ENCODE measurements at places on chromosomes 6 and 20.

DNA sequence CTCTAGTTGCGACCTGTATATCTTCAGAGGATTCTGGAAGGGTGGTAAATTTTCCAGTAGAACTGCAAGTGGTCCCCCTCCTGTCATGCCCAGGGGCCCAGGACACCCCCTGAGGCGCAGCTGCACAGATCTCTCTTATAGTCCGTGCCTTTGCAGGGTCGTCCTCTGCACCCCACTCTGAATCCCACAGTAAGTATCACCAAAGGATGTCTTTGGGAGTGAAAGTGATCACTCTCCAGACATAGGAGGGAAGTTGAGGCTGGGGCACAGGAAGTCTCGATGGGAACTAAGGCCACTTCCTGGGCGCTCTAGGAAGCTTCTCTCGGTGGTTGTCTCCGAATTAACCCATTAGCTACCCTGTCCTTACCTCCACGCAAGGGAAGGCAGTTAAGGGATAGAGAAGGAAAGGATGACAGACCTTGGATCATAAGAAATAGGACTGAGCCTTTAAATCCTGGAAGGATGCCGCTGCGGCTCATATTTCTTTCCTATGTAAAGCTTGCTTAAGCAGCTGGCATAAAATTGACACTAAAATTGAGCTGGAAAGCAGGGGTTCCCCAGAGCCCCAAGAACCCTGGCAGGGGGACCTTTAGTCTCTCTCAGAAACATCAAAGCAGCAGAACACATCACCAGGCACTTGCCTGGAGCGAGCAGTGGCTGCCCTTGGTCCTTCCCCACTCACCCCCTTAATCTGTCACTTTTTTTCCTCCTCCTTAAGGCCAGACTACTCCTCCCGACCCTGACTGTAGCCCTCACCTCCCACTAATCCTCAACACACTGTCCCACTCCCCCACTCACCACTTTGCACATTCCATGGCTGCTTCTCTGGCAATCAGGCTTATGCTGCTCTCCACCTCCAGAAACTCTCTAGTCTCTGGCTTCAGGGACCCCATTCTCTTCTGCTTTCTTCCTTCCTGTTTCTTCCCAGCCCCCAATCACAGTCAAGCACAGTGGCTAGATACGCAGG lies at the start of gene ZKSCAN4:
TSS of gene ZKSCAN4 (minus strand) at position 261 of the 967 bp plus-strand sequence. CDS start 289 bp downstream, outside the sequence.
- peak; percentile 84 for DNase-seq

DNA sequence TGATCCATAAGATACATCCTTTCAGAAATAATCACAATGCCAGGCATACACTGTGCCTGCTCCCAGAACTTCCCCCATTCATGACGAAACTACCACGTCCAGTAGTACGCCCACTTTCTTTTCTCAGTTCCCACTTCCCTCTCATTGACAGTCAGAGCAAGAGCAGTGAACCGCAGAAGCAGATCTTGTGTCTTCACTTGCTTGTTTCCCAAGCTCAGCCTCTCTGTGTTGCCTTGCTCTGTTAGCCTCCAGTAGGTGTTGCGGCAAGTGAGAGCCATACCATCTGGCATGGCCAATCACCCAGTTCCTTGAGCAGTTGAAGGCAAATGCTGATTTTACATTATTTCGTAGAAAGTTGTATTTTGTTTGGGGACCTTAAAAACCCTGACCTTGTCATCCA lies 11.7 kb downstream of the UST start:
- no peak for DNase-seq

DNA sequence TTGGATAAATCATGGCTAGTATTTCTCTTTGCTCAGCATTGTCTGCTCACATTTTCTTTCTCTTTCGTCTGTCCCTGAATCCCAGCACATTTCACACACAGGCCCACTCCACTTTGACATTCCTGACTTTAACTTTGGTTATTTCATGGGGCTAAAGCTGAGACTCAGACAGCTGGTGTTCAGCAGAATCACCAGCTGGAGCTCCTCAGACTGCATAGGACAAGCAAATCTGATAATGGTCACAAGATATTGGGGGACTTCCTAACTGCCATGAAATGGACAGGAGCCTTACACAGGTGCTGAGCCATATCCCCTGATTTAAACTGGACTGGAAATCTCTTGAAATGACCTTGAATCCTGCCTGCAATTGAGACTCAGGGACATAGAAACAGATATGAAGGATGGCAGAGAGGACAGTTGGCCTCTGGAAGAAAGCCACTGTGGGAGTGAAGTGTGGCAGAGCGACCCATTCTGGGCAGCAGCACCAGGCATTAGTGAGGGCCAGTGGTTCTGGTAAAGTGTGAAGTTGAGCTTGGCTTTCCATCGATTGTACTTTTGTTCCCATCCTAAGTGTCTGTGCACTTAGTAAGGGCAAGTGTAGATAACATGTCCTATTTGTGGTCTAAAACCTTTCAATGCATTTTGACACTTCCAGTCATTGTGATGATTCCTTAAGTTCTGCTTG lies 10.0 kb upstream of the IFNGR1 start:
- no peak for DNase-seq

GRCh38 chr20:3632311-3633004 lies 30.7 kb downstream of the GFRA4 start:
- DNase-seq, result no peak

DNA sequence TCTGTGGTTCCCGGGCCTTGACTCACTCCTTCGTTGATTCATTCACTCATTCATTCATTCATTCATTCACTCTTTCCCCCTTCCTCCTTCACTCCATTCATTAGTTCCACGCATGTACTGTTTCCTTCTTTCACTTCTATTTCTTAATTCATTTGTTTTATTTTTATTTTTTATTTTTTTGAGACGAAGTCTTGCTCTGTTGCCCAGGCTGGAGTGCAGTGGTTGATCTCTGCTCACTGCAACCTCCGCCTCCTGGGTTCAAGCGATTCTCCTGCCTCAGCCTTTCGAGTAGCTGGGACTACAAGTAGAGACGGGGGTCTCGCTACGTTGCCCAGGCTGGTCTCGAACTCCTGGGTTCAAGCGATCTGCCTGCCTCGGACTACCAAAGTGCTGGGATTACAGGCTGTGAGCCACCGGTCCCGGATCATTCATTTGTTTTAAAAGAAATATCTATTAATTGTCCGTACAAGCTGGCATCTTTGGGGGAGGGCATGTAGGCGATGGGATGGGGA lies 427 bp upstream of the NFKBIE start:
- DNase-seq, result no peak

DNA sequence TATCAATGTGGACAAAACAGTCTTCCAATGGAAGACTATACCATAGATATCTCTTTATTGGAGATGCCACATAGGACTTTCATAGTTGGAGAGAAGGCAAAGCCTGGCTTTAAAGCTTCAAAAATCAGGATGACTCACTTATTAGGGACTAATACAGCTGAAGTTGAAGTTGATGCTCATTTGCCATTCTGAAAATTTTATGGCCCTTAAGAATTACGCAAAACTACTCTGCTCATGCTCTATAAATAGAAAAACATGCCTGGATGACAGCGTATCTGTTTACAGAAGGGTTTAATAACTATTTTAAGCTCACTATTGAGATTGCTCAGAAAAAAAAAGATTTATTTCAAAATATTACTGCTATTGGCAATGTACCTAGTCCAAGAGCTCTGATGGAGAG lies 155.5 kb upstream of the DST start:
- DNase-seq, result no peak
